ENCODE measurements at places on chromosomes 12 and 14.

DNA sequence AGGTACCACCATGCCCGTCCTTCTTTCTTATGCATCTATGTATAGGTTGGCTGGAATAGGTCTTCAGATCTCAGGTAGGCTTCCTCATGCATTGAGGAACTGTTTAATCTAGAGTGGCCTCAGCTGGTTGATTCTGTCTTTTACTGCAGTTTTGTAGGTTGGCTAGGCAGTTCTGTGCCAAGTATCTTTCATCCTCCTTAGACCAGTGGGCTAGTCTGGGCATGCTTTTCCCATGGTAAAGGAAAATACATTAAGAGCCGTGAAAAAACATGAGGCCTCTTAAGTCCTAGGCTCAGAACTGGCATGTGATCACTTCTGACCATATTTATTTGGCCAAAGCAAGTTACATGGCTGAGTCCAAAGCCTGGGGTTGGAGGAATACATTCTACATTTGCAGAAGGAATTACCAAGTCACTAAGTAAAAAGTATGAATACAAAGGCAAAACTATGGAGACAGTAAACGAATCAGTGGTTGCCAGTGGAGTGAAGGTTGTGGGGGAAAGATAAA, 137.3 kb downstream of the WIF1 start:
- DNase-seq: no peak

DNA sequence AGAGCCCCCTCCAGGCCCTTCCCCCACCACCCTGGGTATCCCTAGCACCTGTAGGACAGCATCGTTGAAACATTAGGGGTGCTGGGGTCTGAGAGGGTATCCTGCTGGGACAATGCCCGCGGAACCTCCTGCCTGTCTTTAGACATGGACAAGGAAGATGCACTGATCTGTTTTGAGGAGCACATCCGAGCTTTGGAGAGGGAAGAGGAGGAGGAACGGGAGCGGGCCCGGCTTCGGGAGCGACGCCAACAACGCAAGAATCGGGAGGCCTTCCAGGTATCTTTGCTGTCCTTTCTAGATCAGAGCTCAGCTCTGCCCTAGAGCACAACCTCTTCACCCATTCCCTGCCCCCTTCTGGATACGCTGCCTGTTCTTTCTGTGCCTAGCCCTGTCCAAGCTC, 13.2 kb downstream of the PRPF40B start:
- no peak for DNase-seq

- DNase-seq: no peak
These were observed 275.2 kb downstream of the DACT1 start for GRCh38 chr14:58912799-58913432.

GRCh38 chr12:94157981-94158411, 9.6 kb downstream of the PLXNC1 start:
- DNase-seq: peak; percentile 35

DNA sequence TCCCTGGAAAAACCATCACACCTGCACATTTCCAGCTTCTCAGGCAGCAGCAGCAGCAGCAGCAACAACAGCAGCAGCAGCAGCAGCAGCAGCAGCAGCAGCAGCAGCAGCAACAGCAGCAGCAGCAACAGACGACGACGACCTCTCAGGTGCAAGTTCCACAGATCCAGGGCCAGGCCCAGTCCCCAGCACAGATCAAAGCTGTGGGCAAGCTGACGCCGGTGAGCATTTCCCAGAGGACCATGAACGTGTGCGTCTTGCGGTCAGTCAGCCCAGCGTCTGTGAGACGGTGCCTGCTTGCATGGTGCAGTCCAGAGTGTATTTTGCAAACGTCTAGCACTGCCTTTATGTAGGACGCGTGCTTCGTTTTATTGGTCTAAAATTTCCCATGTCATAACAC, 81.6 kb downstream of the DDX51 start:
- DNase-seq: no peak

- no peak for DNase-seq
These were observed 795.6 kb downstream of the DIO2 start for GRCh38 chr14:79415726-79416125.

GRCh38 chr12:82522285-82522684, 164.0 kb downstream of the METTL25 start:
- no peak for DNase-seq

DNA sequence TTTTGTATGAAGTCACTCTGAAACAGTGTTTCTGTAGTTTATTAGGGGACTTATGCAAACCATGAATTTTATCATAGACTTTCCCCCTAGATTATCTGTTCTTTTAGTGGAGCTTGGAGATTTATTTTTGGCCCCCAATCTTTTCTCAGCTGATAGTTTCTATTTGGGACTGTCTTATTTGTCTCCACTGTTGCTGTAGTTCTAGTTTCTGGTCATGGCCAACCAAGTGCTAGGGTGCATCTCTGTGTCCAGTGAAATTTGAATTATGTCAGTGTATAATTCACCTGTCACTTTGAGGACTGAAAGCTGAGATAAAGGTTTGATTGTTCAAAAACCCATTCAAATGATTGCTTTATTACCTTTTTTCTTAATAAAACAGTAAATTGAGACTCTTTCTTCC, 61.3 kb downstream of the KTN1 start:
- DNase-seq: no peak

GRCh38 chr12:11823043-11823442, 173.6 kb downstream of the ETV6 start:
- no peak for DNase-seq

GRCh38 chr14:94975366-94975765, 182.0 kb downstream of the DICER1 start:
- DNase-seq: no peak

- no peak for DNase-seq
These were observed 234.7 kb downstream of the CCDC91 start for GRCh38 chr12:28424965-28425364.

DNA sequence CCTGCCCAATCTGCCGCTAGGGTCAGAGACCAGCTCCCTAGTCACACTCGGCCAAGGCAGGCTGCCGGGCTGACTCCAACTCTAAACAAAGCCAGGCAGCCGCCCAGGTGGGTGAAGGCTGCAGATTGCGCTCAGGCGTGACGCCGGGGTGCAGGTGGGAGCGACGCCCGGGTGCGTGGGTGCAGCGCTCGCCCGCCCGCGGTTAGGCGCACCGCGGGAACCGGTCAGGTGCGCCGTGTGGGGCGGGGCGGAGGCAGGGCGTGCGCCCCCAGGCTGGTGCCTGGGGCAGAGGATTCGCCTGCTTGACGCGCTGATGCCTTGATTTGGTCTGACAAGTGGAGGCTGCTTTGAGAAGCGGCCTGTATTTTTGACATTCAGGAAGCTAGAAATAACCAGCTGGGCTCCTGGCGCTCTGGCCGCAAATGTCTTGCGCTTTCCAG, 126.7 kb upstream of the HIF1A start:
- DNase-seq: no peak

DNA sequence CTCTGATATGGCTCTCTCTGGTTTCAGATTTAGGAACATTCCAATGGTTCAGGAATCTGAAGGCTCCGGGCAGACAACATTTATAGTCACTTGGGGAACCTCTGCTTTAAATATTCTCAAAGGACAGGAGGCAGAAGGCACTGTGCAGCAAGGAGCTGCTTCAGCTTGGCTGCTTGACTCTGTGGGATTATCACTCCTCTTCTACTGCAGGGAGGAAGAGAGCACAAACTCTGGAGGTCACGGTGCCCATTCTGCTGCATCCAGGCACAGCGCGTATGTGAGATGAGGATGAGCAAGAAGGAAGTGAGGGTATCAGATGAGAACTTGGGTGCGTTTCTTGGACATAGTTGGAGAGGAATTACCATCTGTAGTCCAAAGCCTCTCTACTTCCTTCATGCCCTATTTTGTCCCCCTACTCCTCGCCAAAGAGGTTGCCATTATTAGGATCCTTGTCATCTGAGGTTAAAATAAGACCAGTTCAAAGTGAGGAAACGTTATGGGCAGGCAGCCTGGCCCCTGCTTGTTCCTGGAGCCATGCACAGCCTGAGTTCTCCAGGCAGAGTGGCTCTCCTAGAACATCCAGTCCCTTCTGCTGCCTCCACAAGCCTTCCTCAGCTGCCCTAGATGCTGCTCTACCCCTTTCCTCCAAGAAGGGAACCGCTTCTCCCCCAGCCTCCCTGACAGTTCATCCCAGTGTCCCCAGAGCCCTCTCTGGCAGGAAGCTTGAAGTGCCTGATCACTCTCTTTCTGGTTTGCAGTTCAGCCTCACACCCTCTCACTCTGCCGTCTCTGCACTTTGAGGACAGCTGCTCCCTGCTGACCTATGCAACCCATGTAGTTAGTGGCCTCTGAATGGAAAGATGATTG, 12.5 kb downstream of the FGF6 start:
- peak; percentile 17 for DNase-seq

DNA sequence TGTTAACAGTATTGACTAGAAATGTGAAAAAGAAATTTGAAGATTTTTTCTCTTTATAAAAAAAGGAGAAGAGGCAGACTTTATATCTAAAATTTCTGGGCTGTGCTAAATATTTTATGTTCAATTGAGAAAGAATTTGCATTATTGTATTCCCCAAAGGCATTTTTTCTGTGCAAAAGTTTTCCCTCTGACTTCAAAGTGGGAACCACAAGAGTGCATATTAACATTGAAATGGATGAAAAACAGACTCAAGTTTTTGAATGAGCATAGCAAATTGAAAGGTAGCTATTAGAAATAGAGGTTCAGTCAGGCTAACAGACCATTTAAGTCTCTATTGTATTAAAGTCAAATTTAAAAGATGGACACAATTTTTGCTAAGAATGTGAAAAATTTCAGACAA, 95.2 kb downstream of the RASSF9 start:
- no peak for DNase-seq

- DNase-seq: no peak
These were observed 183.6 kb upstream of the PZP start for GRCh38 chr12:9391815-9392214.

DNA sequence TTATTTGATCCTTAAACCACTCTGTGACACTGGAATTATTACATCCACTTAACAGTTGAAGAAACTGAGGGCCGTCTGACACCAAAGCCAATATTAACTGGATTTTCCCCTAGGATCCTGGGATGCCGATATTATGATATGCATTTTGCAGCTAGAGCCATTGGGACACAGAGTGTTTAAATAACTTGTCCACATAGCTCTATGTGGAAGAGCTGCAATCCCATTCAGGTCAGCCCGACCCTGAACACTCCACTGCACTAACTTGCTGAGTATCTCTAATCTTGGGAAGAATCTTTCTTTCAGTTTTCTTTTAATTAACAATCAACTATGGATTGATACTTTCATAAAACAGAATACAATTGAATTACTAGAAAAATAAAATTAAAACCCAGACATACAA, 37.9 kb downstream of the RMST start:
- no peak for DNase-seq

- no peak for DNase-seq
These were observed 1018.5 kb downstream of the LRFN5 start for GRCh38 chr14:42624980-42625761.

DNA sequence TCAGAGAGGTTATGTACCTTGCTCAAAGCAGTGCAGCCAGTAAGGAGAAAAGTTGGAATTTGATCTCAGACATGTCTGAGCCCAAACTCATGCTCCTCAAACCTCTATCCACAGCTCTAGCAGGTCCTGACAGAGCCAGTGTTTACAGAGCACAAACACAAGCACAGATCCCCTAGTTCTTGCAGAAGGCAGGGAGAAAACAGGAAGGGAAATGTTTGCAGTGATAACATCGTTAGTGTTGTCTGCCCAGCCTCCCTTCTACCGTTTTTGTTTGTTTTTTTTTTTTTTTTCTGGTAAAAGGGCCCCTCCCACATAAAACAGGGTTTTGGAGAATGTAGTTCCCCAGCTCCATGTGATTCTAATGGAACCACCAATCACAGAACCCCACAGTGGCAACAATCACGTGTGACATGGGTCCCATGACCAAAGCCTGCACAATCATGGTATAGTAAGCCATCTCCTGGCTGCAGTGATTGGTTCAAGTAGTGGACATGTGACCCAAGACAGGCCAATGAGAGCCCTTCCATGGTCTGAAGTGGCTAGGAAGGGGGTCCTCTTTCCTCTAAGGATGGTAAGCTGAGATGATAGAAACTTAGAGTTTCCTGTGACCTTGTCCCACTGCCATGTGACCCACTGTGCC, 513.4 kb downstream of the MED13L start:
- no peak for DNase-seq

DNA sequence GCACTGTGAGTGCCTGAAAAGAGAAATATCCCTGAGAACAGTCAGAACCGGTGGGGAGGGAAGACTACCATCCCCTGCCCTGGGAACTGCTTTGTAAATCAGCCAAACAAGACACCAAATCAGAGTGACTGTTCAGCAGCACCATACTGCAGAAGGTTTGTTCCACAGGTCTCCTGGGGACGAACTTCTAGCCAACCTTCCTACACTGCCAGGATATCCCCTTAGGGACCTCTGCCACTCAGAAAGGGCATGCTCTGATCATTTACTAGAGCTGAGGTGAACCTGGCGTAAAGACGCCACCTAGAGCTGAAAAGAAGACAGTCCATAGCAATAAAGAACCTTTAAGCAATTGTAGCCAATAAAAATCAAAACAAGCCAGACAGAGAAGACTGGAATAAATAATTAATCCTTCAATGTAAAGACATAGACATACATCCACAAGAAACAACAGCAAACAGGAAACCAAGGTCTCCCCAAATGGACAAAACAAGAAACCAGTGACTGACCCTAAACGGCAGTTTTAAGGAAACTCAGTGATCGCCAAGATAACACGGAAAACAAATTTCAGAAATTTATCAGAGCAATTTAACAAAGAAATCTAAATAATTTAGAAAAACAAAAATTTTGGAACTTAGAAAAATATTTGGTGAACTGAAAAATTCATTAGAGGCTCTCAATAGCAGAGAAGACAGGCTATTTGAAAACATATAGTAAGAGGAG, 228.1 kb upstream of the AMIGO2 start:
- DNase-seq: peak; percentile 44

DNA sequence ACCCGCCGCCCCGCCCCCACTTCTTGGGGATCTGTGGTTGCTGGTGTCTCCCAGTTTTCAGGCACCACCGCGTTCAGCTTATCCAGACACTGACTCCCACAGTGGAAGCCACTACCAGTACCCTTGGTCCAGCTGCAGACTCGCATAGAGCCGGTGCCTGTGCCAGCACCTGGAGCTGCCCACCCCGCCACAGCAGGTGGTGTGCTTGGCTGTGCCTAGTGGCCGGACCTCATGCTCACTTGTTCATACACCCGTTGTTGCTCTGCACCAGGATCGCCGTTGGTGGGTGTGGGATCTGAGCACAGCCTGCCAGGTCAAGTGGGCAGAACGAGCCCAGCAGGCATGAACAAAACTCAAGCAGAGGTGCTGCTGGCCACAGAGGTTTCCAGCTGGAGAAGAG, 673.2 kb downstream of the RERGL start:
- DNase-seq: no peak

DNA sequence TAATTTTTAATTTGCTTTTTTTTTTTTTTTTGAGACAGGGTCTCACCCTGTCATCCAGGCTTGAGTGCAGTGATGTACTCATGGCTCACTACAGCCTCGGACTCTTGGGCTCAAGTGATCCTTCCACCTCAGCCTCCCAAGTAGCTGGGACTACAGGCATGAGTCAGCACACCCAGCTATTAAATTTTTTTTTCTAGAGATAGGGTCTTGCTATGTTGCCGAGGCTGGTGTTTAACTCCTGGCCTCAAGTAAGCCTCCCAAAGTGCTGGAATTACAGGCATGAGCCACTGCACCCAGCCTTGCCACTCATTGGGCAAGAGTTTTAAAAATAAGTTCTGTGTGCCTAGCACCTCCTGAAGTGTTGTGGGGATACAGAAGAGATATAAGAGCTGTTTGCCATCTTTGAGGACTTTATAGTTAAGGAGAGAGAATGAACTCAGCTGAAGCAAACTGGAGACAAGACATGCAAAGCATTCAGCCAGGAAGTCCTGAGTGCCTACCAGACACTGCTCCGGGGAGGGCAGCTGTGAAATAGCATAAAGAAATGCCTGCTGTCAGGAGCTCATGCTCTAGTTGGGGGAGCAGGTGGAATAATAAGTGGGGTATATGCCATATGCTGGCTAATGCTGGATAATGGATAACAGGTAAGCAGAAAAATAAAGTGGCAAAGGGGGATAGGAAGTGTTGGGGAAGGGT, 15.0 kb upstream of the EMP1 start:
- DNase-seq: no peak

Data from MV-4-11 (cell line).